ENCODE measurements at places on chromosomes 6 and 20.

GRCh38 chr6:6583836-6584235, 4.7 kb upstream of the LY86 start:
- no peak for DNase-seq

DNA sequence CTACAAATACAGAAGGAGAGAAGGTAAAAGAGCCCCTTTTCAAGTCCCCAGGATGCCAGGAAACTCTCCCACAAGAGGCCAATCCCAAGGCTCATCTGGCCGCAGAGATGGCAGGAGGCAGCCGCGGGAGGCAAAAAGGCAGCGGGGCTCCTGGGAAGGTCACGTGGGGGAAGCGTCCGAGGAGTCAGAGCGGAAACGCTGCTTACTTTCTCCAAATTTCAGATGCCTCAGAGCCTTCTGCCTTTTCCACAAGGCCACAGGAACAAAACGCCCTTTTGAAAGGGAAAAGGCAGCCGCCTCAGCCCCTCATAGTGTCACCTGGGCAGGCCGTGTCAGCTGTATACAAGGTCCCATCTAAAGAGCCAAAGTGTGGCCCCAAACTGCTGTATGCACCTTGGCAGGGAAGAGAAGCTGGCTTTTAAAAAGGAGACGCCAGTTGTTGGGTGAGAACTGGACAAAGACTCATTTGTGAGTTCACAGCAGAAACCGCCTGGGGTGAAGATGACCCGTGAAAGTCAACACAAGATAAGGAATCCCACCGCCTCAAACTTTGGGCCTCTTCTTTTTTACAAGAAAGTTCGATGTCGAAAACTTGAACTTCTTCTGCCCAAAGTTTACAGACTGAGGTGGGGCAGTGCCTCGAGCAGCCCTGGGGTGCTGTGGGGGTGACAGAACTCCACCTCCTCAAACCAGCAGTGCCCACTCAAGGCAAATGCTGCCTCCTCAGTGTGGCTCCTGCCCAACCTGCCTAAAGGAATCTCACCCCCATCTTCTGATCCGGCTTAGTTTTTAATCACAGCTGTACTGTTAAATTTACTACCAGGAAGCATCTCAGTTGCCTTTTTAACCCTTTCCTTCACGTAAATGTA, 45.4 kb downstream of the EZR start:
- DNase-seq: no peak

- DNase-seq: peak; percentile 87
Measured at GRCh38 chr20:62156592-62157386, 13.2 kb downstream of the SS18L1 start.

DNA sequence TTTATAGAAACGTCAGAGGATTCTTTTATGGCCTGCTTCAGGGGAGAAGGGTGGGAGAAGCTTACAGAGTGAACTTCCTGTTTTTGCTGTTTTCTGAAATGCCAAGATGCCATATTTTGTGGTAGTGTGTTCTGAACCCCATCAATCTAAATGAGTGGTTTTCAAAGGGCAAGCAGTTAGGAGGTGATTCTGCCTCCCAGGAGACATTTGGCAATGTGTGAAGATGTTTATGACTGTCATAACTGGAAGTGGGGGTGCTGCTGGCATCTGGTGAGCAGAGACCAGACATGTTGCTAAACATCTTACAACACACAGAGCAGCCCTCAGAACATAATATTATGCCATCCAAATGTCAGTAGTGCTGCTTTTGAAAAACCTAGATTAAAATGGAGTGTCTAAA, 6.0 kb upstream of the PRL start:
- DNase-seq: no peak

- no peak for DNase-seq
Measured at GRCh38 chr6:130873746-130874145, 46.5 kb downstream of the SMLR1 start.

DNA sequence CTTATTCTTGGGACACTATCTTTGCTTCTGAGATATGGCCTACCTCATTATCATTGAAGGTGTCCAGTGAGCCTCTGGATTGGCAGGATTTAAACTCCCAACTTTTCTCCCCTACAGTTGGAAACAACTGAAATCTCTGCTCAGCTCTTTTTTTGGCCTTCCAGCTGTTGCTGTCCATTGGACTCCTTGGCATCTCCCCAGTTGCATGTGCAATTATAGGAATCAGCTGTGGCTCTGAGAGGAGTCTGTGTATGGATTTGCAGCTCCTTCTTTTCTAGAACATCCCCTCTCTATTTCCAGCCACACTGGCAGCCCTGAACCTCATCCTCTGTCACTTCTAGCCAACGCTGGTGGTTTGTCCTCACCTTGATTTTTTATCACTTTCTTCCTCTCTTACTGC, 21.2 kb downstream of the RAB22A start:
- no peak for DNase-seq

DNA sequence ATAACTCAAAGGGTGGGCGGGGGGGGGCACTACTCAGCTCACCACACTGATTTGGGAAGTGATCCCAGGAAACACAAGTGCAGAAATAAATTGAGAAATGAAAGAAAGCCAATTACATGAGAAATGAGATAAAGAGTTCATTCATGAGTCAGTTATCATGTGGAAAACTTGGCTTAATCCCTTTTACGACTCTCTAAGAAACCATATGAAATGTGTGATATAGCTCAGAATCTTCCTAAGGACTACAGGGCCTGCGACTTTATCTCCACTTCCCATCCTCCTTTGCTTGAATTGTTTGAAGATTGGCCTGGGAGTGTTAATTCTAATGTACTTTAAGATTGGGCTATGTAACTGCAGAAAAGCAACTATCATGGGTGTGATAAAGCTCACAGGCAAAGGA, 3.6 kb upstream of the BTN2A2 start:
- no peak for DNase-seq

GRCh38 chr6:41408576-41408975, 73.2 kb downstream of the NCR2 start:
- no peak for DNase-seq

DNA sequence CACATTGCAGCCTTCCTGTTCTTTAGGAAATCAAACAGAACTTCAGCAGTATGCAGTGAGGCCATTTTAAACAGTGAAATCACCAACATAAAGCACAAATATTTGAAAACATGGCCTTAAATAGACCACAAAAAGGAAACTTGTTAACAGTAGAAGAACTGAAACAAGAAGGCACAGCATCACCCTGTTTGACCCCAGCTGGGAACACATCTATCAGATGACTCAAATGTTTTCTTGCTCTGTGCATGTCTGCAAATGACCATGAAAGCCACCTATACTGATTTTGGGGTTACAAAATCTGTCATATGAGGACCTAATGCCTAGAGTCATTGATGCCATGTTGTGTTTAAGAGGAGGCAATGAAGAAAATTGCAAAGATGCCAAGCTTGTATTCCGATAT, 123.8 kb upstream of the ADGRF1 start:
- DNase-seq: no peak

- DNase-seq: no peak
Measured at GRCh38 chr6:54308289-54308985, at the start of gene TINAG. TINAG (plus strand) TSS chr6:54308441; CDS start chr6:54308551, 110 bp downstream.

DNA sequence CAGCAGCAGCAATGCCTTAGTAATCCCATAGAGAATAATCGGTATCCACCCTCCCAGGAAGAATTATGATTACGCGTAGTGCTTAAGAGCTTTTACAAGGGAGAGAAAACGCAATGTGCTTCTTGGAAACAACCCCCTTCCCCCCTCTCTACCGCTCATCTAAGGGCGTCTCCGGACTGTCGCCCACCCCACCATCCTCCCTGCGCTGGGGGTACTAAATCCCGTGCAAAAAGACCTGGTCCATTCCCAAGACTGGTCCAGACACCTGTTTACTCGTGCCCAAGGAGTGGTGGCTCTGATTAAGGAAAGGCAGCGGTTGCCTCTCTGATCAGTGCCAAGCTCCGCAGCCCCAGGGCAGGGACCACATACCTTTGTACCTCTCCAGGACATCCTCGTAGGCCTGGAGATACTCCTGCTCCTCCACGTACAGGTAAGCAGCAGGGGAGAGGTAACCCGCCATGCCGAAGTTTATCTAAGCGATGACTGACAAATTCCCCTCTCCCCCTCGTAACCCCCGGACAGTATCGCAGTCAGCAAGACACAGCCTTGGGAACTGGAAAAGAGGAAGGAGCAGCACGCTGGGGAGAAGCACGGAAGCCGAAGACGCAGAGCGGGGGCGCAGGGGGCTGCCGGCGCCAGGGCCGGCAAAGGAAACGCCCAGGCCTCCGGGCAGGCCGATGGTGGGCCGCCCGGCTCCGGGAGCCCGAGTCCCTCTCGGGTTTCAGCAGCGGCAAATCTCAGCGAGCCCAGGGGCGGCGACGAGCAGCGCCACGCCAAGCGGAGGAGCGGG, 112.0 kb upstream of the BEND6 start:
- DNase-seq: no peak

- DNase-seq: peak; percentile 38
Measured at GRCh38 chr20:32091888-32092346, 17.6 kb upstream of the TM9SF4 start.

GRCh38 chr6:18387061-18387721, at the start of gene RNF144B:
RNF144B (plus strand) TSS chr6:18387350; CDS start chr6:18399535, 12,185 bp downstream.
- peak; percentile 19 for DNase-seq

GRCh38 chr20:61556111-61556510, 304.1 kb downstream of the CDH4 start:
- DNase-seq: no peak

- DNase-seq: no peak
Measured at GRCh38 chr20:58665606-58666005, 14.5 kb downstream of the STX16 start.

GRCh38 chr20:43755390-43755789, 28.6 kb upstream of the GTSF1L start:
- no peak for DNase-seq

GRCh38 chr6:6409397-6410030, 89.1 kb upstream of the F13A1 start:
- no peak for DNase-seq

GRCh38 chr20:57414867-57415592, 23.8 kb downstream of the RBM38 start:
- no peak for DNase-seq

DNA sequence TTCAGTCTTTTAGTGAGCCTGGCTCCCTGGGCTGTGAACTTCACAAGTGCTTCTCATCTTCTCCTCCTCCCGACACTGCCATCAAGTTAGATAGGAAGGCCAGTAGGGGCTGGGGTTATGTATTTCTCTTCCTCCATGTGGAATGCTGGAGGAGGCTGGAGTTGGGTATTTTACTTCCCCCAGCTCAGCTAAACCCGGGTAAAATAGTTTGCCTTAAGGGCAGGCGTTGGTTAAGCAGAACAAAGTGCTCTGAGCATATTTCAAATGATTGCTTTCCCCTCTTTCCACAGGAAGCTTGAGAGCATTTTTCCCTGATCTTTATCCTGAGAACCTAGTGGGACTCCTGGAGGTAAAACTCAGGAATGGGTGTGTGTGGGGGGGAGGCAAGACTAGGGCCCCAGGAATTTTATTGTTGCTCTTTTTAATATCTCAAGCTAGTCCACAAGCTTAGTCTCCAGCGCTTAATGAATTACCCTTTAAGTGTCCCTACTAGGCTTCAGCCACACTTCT, 16.9 kb upstream of the SUPT3H start:
- no peak for DNase-seq

GRCh38 chr6:159505140-159505922, 187.7 kb downstream of the SOD2 start:
- DNase-seq: no peak

- DNase-seq: no peak
Measured at GRCh38 chr20:23667666-23668065, 21.2 kb downstream of the CST4 start.

- no peak for DNase-seq
Measured at GRCh38 chr6:22236626-22237414, 60.0 kb downstream of the PRL start.

Measured in D721Med (cell line).